ENCODE measurements at places on chromosomes 13 and 19.

DNA sequence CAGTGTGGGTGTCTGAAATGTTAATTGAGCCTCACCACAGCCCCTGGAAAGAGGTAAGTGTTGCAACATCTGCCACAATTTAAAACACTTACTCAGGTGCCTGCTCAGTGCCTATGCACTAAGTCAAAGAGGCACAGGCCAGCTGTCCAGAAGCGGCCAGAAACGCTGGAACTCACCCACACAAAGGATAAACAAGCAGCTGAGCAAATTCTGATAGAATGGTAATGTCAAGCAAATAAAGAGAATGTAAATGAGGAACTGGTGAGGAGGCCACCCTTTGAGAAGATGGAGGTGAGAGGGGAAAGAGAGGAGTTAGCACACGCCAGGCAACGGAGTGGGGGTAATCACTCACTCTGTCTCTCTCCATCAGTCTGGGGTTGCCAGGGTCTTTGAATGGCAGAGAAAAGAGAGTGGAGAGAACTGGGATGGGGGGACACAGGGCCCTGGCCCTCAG lies 67.7 kb upstream of the SERP2 start:
- DNase-seq, result peak; percentile 52

- no peak for DNase-seq
Measured at GRCh38 chr19:32364040-32364439, 18.6 kb downstream of the ZNF507 start.

DNA sequence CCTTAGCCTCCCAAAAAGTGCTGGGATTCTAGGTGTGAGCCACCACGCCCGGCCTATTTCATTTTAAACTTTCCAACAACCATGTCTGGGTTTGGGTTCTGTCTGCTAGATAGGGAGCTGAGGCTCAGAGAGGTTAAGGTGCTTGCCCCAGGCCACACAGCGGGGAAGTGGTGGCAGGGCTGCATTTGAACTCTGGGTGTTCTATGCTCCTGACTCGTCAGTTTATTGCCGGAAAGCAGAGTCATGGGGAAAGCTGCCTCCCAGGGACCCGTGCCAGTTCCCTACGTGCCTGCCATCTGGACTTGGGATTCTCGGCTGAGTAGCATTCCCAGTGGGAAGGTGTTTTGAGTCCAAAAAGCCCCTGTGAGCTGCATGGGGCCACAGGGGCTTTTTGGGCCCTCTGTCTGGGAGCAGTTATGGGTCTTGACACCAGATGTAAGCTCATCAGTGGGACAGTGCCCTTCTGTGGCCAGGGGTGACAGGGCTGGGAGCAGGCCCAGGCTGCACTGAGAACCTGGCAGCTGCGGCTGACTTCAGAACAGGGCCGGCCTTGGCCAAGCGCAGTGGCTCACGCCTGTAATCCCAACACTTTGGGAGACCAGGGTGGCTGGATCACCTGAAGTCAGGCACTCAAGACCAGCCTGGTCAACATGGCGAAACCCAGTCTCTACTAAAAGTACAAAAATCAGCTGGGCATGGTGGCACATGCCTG lies 10.9 kb downstream of the RFX1 start:
- DNase-seq, result peak; percentile 77

DNA sequence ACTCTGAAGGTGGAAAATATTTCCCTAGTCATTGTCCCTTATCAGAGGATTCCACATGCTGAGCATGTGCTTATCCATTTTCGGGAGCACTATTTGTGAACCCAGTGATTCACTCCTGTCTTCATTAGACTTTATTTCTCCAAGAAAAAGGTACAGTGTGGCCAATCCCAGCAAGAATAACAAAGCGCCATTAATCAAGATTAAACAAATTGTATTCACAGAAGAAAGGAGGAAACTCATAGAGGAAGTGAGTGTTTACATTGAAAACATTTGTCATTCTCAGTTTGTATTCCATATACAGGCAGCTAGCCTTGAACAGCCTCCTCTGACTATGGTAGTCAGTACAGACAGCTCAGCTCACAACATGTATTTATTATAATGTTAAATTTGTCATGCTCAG lies 1669.9 kb upstream of the SPRY2 start:
- no peak for DNase-seq

GRCh38 chr13:50156140-50156539 lies 140.9 kb downstream of the KCNRG start:
- peak; percentile 64 for DNase-seq

DNA sequence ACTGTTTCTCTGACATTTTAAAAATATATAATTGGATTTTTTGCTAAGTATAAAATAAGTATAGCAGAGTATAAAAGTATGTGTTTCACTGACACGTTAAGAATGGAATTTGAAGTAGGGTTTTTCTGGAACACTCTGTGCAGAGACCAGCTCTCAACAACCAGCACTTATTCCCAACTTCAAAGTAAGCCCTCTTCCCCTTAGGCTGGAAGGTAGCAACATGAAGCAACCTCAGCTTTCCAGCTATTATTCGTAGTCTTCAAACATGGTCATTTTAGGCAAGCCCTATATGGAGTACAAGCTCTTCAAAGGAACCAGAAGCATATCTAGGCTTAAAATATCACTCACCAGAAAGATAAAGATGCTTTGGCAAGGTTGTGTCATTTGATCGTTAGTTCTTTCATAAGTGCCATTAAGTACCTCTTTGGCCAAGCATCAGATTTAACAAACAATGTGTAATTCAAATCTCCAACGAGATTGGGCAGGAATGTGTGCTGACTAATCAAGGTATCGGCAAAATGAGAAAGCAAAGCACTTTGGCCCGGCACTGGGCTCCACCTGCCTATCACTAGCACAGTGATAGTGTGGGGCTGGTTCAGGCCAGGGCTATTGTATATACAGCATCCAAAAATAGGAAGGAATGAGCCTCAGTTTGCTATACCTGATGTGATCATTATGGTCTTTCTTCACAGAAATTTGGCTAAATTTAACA lies 95.9 kb upstream of the FREM2 start:
- DNase-seq, result no peak

- DNase-seq, result no peak
Measured at GRCh38 chr13:73625562-73626339, 508.5 kb downstream of the KLF12 start.

- no peak for DNase-seq
Measured at GRCh38 chr13:37753776-37754175, 115.8 kb downstream of the TRPC4 start.

GRCh38 chr19:18058208-18059009 lies 28.3 kb downstream of the IL12RB1 start:
- DNase-seq, result peak; percentile 66

- no peak for DNase-seq
Measured at GRCh38 chr13:33128134-33128533, 111.9 kb downstream of the KL start.

DNA sequence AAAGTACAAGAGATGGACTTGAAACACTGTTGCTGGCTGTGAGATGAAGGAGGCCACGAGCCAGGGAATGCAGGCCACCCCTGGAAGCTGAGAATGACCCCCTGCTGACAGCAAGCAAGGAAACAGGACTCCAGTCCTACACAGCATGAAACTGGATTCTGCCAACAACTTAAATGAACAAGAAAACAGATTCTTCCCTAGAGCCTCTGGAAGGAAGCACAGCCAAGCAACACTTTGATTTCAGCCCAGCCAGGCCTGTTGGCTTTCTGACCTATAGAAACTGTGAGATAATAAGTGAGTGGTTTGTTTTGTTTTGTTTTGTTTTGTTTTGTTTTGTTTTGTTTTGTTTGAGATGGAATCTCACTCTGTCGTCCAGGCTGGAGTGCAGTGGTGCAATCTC lies 105.3 kb upstream of the CACNA1A start:
- DNase-seq, result no peak

- DNase-seq, result no peak
Measured at GRCh38 chr19:45423033-45423588, 606 bp downstream of the ERCC1 start.

- DNase-seq, result no peak
Measured at GRCh38 chr13:28451482-28452217, 43.3 kb downstream of the FLT1 start.

GRCh38 chr13:59750860-59751259 lies 412.9 kb downstream of the DIAPH3 start:
- DNase-seq, result peak; percentile 37

- DNase-seq, result no peak
Measured at GRCh38 chr19:5439452-5439851, 15.8 kb upstream of the ZNRF4 start.

- DNase-seq, result peak; percentile 63
Measured at GRCh38 chr13:33340631-33341030, 55.1 kb upstream of the STARD13 start.

DNA sequence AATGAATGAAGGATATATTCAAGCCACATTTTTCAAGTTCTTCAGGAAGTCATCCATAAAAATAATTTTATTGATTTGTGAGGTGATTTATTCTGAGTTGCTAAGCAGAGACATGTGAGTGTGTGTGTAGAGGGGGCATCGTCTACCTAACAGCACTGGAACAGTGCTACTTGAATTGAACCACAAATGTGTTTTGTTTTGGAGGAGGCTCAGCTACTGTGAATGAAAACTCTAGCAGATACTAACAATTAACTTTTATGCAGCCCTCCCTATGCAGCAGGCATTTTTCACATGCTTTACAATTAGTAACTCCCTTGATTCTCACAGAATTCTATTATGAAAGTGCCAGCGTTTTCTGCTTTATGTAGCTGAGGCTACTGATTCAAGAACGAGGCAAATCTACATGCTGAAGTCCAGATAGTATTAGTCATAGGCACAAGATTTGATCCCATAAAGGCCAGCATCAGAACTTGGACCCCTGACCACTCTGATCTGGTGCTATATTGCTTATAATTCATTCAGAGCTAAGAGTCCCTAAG lies 103.7 kb downstream of the MYO16 start:
- no peak for DNase-seq

DNA sequence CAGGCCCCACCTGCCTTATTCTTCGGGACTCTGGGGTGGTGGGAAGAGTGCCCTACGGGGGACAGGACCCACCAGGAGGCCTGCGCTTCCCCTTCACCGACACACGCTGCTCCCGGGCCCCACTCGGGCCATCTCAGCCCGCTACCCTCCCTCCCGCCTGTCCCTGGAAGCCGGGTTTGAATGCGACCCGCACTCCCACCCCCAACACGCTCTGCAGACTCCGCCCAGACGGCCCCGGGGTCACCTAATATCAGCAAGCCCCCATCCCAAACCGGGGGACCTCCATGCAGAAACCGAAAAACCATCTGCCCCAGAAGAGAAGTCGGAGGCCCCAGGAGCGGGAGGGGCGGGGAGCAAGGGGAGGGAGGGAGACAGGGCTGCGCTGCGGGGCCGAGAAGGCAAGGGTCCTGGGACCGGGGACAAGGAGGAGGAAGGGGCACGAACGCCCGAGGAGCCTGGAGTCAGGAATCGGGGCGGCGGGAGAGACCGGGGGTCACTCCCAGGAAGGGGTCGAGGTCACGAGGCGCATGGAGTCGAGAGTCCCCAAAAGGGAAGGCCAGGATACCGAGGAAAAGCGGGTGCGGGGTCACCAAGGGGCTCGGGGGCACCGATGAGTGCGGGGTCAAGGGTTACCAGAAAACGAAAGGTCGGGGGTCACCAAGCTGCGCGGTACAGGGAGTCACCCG lies 766 bp downstream of the SBNO2 start:
- DNase-seq, result no peak

DNA sequence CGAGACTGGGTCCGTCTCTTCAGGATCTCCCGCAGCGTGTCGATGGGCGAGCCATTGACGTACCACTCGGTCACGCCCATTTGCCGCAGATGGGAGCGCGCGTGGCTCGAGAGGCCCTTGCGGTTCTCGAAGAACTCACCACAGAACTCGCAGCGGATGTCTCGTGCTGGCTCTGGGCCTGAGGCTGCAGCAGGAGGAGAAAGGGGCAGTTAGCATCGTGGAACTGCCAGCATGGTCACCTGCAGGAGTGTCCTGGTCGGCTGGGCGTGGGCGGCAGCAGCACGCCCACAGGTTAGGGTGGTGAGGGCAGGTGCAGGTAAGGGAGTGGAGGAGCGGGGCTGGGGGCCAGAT lies 8.5 kb upstream of the AKAP8L start:
- no peak for DNase-seq

- DNase-seq, result no peak
Measured at GRCh38 chr19:13864667-13865570, 12.0 kb upstream of the NANOS3 start.

- DNase-seq, result no peak
Measured at GRCh38 chr13:23743278-23744076, 145.7 kb downstream of the MIPEP start.

GRCh38 chr13:60001889-60002288 lies 161.8 kb downstream of the DIAPH3 start:
- DNase-seq, result peak; percentile 26

DNA sequence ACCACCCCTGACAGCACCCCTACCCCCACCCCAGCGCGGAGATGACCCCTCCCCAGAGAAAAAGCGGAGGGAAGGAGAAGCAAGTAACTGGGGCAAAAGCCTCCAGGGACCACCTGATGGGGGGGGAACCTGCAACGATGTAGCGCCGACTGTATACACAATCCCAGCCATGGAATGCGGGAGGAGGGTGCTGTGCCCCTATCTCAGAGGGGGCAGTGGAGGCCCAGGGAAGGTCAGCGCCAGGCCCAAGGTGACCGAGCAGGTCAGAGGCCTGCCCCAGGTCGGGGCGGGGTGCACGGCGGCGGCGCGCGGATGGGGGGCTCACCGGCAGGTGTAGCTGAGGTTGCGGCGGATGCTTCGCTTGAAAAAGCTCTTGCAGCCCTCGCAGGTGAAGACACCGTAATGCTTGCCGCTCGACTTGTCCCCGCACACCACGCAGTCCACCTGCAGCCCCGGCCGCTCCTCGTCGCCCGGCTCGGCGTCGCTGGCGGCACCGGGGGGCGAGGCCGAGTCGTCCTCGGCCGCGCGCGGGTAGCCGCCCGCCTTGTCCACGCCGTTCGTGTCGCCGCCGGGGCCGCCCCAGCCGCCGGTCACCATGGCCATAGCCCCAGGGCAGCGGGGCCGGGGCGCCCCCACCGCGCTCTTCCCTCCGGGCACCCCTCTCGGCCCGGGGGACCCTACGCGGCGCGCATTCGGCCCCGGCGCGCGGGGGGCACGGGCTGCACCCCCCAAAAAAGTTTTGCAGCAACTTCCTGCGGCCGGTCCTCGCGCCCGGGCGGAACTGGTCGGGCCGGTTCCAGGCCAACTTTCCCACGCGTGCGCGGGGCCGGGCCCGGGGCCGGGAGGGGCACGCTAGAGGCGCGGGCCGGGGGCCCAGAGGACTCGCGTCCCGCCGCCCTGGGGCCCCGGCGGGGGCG lies 843 bp downstream of the NR2F6 start:
- DNase-seq, result no peak

DNA sequence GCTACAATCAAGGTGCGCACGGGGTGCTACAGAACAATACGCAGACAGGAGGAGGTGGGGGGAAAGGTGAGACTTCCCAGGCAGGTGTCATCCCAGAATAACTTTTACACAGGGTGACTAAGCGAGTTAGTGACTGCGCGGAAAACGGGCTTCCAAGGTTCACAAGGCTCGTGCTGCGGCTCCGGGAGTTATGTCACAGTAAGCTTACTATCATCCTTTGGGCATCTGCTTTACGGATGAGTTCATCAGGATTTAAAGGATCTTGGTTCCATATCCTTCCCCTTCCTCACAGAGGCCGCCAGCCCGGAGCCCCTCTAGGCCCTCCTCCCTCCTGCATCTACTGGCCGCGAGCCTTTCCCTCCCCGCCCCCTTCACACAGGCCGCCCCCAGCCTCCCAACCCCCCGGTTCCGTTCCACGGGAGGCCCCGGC lies 474 bp upstream of the IFT88 start:
- peak; percentile 87 for DNase-seq

GRCh38 chr19:19218911-19219310 lies 7.2 kb downstream of the NCAN start:
- DNase-seq, result no peak

- no peak for DNase-seq
Measured at GRCh38 chr13:80717776-80718175, 376.9 kb upstream of the SPRY2 start.
